ENCODE measurements at places on chromosomes 6 and 20.

DNA sequence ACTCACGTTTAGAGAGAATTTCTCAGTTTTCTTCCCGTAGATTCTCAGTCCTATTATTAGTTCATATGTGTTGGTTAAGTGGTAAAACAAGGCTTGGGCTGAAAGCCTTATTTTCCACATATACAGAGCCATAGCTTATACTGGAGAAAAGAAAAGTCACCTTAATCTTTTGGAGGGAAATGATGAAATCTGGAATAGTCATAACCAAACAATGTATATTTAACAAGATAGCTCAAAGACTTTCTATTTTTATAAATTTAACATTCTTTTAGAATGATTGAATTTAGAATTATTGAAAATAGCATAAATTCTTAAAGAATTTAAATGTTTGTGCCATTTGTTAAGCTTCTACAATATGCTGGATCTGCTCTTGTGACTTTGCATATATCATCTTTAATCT lies 85.8 kb downstream of the CDKAL1 start:
- peak; percentile 14 for DNase-seq

GRCh38 chr20:12453711-12454110 lies 536.0 kb downstream of the BTBD3 start:
- no peak for DNase-seq

GRCh38 chr20:53381568-53382262 lies 211.9 kb downstream of the ZNF217 start:
- no peak for DNase-seq

- DNase-seq, result no peak
Measured at GRCh38 chr20:49669601-49670189, 44.0 kb downstream of the B4GALT5 start.

GRCh38 chr6:10621213-10621612 lies 73.2 kb downstream of the C6orf52 start:
- no peak for DNase-seq

DNA sequence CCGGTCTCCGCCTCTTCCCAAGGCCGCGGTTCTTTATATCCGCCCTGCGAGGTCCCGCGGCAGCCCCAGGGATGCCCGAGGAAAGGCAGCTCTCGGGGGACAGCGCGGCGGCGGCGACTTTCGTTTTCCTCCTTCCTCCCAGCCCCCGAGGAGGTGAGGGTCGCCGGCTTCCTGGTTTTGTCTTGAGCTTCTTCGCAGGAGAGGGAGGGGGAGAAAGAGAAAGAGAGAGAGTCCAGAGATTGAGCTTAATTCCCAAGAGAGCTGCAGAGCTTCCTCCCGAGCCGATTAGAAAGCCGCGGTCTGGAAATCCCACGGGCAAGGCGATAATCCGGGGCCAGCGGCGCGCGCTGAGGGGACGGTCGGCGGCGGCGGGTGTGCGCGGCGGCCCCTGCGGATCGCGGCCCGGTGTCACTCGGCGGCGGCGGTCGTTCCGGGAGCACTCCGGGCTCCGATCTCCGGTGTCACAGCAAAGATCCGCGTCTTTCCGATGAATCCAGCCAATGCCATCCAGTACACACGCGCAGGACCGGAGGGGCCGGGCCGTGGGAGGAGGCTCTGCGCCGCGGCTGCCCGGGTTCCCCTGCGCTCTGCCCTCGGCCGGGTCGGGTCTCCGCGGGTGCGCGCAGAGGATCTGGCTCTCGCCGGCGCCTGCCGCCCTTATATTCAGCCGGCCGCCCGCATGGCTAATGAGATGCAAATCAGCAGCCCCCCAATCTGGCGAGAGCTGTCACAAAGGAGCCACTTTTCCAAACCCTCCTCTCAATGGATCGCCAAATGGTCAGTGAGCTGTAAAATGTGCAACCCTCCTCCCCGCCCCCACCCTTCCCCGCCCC lies at the start of gene DLL1:
DLL1 (minus strand) TSS at position 783 of the 833 bp plus-strand sequence. CDS start 939 bp downstream, outside the sequence.
- peak; percentile 37 for DNase-seq

DNA sequence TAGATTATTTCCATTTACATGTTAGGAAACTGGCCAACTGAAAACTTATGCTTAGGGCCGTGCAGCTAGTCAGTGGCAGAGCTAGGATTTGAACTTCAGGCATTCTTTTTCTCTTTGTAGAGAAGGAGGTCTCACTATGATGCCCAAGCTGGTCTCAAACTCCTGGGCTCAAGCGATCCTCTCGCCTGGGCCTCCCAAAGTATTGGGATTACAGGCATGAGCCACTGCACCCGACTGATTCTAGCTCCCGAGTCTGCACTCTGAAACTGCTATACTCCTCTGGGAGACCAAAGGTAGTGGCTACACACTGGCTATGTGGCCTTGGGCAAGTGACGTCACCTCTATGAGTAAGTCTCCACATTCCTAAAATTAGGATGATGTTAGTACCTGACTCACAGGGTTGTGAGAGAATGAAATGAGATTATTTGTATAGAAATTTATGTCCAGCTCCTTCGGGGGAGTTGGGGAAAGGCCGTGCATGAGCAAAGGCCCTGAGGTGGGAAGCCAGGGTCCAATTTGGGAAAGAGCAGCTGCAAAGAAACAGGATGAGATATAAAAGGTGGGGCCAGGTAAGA lies 6.4 kb downstream of the PLTP start:
- DNase-seq, result peak; percentile 27

DNA sequence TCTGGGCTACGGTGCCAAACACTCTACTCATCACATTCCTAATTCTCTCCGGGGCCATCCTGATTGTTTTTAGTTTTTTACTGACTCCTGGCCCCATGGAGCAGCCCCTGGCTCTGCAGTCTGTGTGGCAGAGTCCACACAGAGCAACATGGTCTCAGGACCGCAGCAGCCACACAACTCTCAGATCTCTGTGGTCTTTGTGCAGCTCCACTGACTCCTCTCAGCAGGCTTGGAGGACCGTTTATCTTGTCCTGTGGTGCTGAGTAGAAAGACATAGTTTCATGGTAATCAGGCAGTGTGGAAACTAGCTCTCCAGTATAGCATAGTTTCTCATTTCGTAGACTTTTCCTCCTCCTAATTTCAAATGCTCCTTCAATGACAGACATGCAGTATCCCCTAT lies 168.4 kb downstream of the EDN1 start:
- DNase-seq, result no peak

DNA sequence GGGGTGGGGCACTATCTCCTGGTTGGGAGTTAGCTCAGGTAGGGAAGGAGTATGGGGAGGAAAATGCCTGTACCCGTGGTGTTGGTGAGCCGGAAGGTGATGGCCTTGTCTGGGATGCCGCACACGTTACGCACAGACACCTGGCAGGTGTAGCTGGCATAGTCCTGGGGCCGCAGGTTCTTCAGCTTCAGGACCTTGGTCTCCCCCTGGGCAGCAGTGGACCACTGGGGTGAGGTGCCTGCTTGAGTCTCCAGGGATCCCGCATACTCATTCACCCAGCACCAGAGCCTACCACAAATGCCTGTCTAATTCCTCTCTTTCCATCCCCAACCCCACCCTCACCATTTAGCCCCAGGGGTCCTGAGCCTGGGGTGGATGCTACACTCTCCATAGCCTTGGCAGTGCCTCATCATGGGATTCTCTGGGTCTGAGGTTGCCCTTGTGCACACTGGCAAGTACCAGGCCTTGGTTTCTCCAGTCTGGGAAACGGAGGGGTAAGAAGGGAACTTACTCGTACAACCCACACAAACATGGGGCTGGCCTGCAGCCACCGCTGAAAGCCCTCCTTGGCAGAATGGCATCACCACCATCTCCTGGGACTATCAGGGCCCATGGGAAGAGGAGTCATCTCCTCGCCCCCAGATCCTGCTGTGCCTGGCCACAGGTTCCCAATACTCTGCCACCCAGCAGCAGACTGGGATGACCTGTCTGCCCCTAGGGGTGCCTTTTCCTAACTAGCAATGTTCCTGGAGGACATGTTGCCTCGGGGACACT lies 42.8 kb downstream of the MDGA1 start:
- no peak for DNase-seq

DNA sequence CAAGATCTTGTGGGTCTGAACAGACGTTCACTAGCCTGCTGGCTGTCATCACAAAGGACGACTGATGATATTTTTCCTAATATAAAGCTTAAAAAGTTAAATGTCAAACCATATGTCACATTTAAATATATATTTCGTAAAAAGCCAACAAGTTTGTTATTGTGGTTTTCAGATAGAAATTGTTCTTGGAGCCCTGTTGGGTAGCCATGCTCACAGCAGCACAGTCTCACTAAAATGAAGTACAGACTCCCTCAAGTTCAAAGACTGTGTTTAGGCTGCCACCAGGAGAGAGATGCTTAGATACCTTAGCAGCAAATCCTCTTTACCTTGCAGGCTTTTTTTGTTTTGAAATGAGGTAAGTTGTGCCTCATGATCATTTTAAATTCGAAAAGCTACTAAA lies 17.8 kb downstream of the EEF1E1 start:
- peak; percentile 23 for DNase-seq

GRCh38 chr6:157790548-157791160 lies 32.4 kb upstream of the SNX9 start:
- peak; percentile 33 for DNase-seq

- DNase-seq, result peak; percentile 47
Measured at GRCh38 chr6:106974336-106974998, at the start of gene CD24. Gene CD24 (minus strand): TSS chr6:106974729. CDS start chr6:106974646, 83 bp downstream.

DNA sequence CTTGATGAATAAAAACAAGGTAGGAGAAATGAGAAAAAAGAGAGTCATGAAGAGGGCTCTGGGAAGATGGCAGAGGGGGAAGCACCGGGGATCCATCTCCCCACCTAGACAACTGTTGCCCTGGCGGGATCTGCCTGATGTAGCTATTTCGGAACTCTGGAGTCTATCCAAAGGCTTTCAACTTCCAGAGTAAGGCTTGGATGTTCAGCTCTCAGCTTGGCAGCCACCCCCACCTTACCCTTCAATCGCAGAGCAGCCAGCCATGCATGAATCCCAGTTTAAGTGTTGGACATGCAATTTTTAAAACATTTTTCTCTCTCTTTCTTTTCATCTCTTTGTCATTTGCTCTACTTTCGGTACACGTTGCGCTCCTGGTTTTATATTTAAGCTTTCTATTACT lies 275.9 kb upstream of the EXOC2 start:
- no peak for DNase-seq

- DNase-seq, result no peak
Measured at GRCh38 chr6:16284472-16284871, 46.1 kb downstream of the GMPR start.

DNA sequence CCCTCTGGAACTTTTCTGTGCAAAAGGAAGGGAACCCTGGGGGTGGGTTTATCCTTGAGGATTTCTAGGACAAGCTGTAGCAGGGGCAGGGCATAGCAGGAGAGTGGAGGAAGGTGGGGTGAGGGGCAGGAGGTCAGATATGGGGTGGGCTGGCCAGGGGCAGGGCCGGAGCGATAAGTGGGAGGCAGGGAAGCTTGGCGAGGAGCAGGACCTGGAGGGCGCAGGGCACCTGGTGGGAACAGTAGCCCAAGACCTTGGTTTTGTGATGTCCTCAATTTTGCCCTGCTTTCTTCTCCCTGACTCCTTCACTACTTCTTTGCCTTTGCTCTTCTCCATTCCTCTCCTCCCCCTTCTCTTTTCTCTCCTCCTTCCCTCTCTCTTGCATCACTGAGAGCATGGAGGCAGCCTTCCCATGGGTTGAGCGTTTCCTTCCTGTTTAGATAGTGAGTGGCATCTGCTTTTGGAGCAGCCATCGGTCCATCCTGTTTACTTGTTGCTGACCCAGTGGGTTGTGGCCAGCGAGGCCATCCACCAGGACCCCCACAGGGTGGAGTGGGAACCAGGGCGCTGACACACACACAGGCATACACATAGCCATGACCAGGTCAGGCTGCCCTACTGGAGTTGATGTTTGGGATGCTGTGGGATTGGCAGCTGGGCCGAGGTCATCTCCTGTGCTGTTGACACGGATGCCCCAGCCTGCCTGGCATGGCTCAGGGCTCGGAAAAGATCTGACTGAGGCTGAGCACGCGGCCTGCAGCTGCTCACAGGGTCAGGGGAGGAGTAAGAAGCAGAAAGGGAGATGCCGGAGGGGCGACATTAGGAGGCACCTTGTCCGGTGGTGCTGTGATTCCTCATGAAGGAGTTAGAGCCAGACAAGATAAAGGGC lies 121.0 kb upstream of the RNF24 start:
- DNase-seq, result no peak

GRCh38 chr6:16007146-16007545 lies 121.7 kb upstream of the MYLIP start:
- no peak for DNase-seq

GRCh38 chr6:168128006-168128630 lies 49.1 kb upstream of the FRMD1 start:
- no peak for DNase-seq

GRCh38 chr20:47953471-47953870 lies 168.2 kb upstream of the SULF2 start:
- no peak for DNase-seq

Data from fibroblast of lung (primary cell).